ENCODE measurements at places on chromosomes 5 and 9.
A peak's percentile ranks its signal among the peaks of the same experiment; 100 is the strongest.

DNA sequence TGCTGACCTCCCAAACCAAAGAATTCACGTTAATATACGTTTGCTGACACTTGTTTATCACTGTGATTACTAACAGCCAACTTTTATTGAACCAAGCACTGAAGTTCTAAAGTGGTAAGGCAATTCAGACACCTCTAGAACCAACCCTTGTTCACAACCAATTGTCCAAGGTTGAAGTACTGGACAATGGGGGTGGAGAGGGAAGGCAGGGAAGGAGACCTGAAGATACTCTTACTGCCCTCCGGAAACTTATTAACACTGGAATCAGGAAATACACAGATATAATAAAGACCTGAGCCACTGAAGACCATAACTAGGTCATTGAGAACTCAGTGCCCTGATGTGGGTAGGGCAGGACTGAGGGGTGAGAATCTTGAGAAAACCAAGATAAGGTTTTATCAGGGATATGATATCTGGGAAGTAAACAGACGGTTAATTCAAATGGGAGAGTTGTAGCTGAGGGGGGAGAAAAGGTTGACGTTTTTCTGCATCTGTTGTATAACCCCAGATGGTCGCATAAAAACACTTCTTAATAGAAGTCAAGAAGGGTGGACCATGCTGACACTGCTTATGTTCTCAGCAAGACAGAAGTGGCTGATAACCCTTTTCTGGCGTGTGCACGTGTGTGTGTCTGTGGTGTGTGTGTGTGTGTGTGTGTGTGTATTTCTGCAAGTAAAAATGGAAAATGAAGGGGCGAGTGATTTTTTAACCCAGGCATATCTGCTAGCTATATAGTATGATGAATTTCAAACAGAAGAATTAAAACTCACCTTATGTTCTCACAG is 125.9 kb downstream of the LHFPL2 start:
- DNase-seq: no peak

- no peak for DNase-seq
Observed at GRCh38 chr9:73215249-73215648, 63.6 kb downstream of the ANXA1 start.

GRCh38 chr9:38384990-38385848 is 7.3 kb upstream of the ALDH1B1 start:
- no peak for DNase-seq

- DNase-seq: no peak
Observed at GRCh38 chr5:148934895-148935400, 108.5 kb downstream of the ADRB2 start.

- no peak for DNase-seq
Observed at GRCh38 chr5:148796936-148797335, 29.5 kb upstream of the ADRB2 start.

GRCh38 chr9:131395157-131396098 is 1.5 kb downstream of the PRRC2B start:
- DNase-seq: peak; percentile 84

GRCh38 chr5:80662108-80662507 is 7.3 kb upstream of the DHFR start:
- no peak for DNase-seq

DNA sequence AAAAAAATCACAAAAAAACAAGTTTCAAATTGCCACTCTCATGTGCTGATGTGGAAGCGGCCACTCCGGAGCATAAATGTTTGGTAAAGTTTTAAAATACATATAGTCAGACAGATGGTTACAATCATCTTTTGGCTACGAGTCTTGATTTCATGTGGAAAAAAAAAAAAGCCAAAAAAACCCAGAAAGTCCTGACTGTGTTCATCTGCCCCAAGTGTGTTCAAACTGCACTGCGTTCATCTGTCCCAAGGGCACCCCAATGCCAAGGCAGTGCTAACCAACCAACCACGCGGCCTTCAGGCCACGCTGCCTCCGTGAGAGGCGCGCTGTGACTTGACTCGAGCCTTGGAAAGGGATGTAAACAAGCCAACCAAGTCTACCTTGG is 127.1 kb downstream of the MYO10 start:
- no peak for DNase-seq

DNA sequence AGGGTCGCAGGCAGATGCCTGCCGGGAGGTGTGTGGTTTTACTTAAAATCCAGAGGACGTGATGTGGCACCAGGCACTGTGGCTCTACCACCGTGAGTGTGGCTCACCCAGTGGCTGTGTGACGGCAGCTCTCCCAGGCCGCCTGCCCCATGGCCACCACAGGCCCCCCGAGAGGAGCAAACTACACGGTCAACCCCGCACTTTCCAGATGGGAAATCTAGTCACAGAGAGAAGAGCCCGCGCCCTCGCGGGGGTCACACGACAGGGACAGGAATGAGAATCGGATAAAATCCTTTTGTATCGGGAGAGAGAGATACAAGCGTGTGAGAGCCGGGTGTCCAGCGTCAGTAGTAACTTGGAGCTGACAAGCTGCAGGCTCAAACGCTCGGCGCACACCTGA is 24.4 kb downstream of the TERT start:
- DNase-seq: no peak

- DNase-seq: no peak
Observed at GRCh38 chr5:6365977-6366590, 12.3 kb downstream of the MED10 start.

DNA sequence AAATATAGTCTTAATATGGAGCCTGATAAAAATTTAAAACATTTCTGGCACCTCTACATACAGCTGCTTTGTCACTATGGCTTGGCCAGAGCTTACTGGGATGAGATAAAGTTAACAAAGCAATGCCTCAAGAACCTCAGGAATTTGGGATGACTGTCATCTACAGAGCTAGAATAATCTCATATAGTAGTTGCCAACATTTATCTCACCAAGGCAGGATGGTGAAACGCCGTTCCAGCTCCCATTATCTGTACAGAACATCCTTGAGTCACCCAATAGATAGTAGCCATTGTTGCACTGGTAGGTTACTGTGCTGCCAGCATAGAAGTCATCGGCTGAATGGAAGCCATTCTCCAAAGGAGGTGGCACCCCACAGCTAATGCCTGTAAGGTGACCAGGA is 94.6 kb upstream of the TXNDC8 start:
- no peak for DNase-seq

- no peak for DNase-seq
Observed at GRCh38 chr9:22922222-22922621, 475.6 kb downstream of the DMRTA1 start.

DNA sequence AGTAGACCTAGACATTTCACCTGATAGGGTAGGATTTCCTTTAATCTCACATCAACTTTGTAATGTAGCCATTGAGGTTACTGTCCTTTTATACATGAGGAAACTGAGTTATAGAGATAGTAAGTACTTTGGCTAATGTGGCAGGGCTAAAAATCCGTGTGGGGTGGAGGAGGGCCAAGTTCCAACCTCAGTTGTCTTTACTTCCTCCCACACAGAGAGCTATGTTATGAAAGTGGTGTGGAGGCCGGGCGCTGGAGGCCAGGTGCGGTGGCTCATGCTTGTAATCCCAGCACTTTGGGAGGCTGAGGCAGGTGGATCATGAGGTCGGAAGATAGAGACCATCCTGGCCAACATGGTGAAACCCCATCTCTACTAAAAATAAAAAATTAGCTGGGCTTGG is 173.3 kb downstream of the PALM2AKAP2 start:
- DNase-seq: no peak

DNA sequence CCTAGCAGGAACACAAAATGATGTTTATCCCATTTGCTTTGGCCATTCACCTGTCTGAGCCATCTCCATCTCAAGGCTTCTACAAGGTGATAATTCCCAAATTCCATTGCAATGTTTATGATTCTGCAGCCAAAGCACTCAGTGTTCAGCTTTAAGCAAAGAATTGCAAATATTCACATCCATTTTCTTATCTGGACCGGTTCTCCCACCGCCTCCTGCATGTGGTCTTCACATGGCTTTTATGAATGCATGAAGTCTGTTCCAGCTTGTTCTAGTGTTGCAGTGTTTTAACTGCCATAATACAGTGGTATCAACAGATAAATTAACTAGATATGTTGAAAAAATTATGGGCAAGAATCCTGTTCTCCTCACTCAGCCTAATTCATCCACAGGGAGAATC is 443.0 kb upstream of the KLF4 start:
- no peak for DNase-seq

GRCh38 chr5:32908641-32909040 is 197.5 kb downstream of the NPR3 start:
- no peak for DNase-seq

DNA sequence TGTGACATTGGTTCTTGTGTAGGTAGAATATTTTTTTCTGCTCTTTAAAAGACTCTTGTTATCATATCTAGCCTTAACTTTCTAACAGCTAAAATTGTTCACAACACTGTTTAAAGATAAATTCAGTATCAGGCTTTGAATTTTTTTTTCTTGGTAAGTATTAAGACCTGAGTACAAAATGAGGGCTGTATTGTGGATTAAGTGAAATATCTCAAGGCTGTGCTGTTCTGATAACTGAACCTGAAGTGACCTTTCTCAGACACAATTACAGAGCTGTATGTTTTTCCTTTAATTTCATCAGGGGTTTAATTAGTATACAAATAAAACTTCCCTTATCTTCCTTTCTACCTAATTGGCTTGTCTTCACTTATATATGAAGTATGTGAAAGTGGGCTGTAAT is 290.5 kb downstream of the CCDC171 start:
- no peak for DNase-seq

DNA sequence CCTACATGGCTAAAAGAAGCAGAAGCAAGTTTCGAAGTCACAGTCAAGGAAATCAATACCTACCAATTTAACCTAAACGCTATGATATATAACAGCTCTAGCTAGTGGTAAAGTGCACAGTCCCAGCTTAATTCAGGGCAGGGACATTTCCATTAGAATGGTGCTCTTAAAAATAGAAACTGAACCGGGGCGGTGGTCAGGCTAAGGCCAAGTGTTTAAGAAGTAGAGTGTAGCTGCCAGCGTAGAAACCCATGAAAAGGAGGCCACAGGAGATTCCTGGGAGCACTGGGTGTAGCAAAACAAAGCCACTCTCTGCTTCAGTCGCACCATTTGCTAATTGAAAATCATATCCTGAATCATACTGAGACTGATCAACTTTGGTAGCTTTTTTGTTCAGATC is 28.8 kb downstream of the PPIC start:
- no peak for DNase-seq

DNA sequence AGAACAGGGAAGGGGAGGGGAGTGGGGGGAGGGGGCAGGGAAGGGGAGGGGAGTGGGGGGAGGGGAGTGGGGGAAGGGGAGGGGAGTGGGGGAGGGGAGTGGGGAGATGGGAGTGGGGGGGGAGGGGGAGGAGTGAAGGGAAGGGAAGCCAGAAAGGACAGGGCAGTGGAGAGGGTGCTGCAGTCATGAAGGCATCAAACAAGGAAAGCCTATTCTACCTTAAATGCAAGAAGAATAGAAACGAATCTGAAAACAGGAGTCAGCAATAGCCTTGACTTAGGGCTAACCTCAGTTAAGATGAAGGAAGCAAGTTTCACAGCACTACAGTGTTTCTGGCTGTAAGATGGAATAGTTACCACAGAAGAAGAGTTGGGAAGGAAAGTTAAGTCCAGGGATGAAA is 59.5 kb downstream of the CAMSAP1 start:
- DNase-seq: no peak

DNA sequence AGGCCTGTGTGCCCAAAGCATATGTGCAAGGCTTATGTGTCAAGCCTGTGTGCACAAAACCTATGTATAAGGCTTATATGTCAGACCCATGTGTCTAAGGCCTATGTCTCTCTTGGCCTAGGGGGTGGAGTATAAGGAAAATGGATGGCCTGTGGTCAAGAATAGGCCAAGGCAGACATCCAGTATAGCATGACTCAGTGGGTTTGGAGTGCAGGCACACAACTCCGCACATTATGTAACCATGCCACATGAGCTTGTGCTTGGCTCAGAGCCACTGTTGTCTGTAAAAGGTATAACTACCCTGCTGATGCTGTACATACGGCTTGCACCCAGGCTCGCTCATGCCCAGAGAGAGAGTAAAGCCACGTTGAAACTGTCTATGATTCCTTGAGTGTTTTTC is 626.4 kb upstream of the NUDT12 start:
- no peak for DNase-seq

DNA sequence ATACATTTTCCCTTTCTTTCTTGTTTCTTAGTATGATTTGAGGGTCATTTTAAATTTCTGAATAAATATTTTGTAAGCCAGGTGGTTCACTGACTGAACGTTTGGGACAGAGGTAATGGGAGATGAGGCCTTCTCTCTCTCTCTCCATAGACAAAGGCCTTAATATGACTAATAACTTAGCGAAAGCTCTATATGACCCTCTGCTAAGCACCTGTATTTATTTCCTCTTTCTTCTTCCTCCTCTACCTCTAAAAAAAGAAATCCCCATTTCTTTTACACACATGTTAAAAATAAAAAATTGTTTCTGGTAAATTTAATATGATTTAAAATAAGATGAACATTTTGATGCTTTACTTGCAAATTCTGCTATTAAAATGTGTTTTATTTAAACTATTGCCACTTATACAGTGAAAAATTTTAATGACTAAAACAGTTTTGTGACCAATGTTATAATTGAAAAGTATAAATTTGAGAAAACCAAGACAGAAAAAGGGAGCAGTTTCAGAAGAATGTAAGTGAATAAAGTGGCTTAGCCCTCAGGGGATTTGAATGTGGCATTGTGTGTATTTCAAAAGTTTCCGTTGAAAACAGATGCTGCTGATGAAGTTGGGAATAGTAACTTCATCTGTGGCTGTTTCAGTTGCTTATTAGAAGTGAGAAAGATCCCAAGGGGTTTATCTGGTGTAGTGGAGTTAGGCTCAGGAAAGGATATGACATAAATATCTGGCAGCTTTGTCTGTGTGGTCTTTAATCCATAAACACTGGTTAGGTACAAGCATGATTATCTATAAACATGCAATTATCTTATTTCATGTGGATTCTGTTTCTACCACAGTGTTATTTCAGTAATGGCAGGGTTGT is 128.6 kb upstream of the GRHPR start:
- DNase-seq: peak; percentile 96

GRCh38 chr5:114636271-114636670 is 274.4 kb downstream of the KCNN2 start:
- DNase-seq: no peak

GRCh38 chr9:112750016-112750763 is at the start of gene SNX30:
TSS of gene SNX30 (plus strand) at chr9:112750760. CDS start at chr9:112751002, 242 bp downstream.
- peak; percentile 96 for DNase-seq

DNA sequence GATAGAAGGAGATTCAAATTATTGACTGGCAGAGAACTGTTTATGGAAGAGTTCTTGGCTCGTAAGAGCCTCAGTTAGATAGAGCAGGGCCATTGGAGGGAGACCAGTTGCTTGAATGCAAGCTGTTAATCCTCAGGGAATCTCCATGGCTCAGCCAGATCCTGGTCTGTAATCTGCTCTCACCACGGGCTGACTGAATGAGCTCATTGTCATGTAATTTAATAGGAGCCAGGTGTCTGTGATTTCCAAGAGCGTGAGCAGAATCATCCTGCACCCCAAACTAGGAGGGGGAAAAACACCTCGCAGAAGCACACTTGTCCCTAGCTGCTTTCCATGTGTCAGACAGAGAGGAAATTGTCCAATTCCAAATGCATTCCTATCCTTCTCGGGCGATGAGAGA is 19.1 kb upstream of the KCNMB1 start:
- no peak for DNase-seq

GRCh38 chr9:78515108-78515507 is 218.2 kb downstream of the PSAT1 start:
- no peak for DNase-seq

- DNase-seq: no peak
Observed at GRCh38 chr9:14479163-14479560, 165.2 kb upstream of the NFIB start.
